ENCODE measurements at places on chromosomes 2 and 18.

GRCh38 chr2:46270384-46270783 lies 26.8 kb upstream of the EPAS1 start:
- DNase-seq, result no peak

DNA sequence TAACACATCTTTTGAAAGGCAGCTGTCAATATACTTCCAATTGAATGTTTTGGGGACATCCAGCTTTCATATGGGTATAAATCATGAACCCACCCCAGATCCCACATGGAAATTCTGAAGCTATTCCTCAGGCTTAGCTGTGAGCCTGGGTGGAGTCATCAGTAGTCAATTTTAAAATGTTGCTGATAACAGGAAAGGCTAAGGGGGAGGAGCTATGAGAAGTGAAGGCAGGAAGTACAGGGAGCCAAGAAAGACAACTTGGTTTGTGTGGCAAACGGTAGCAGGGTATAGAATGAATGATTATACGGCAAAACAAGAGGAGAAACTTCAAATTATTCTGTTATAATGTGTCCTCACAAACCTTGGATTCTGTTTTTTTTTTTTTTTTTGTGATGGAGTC lies 108.6 kb downstream of the QPCT start:
- no peak for DNase-seq

GRCh38 chr2:102155703-102156515 lies 13.4 kb downstream of the IL1R1 start:
- DNase-seq, result no peak

GRCh38 chr2:58853420-58853819 lies 612.3 kb upstream of the FANCL start:
- no peak for DNase-seq

GRCh38 chr2:25372405-25373268 lies 30.9 kb upstream of the DNMT3A start:
- no peak for DNase-seq

DNA sequence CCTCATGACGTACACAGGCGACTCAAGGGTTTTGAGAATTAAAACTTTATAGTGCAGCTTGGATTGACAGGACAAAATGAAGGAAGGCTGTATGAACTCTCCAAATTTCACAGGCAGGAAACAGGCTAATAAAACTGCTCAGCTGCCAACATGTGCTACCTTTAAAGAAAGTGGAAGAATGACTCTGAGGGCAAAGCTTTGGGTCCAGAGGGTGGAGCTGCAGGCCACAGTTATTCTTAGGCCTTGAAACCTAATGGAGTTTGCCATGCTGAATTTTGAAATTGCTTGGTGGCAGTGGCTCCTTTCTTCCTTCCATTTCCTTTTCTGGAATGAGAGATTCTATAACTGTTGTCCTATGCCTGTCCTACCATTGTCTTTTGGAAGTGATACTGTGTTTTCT lies 34.8 kb downstream of the HAT1 start:
- no peak for DNase-seq

All from activated CD4-positive, alpha-beta T cell treated with anti-CD3 and anti-CD28 coated beads, Interleukin-2, amount 50 U/mL, for 16 hours (primary cell).